ENCODE measurements at places on chromosomes 7 and 10.

- DNase-seq, result no peak
Measured at GRCh38 chr10:46329690-46330016, 42.9 kb downstream of the ANTXRL start.

DNA sequence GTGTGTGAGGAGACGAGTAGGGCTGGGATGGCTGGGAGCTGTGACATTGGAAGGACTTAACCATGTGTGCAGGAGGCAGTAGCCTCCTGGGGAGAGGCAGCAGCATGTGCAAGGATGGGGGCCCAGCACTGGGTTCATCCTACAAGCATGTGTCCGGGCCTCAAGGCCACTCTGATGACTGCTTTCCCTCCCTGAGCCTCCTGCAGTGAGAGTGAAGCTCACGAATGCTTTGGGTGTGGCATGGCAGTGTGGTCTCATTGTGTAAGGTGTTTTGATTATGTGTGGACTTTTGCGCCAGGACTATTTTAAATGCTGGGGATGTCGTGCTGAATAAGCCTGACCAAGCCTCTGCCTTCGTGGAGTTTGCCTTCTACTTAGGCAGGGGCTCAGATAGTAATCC lies 122.0 kb upstream of the INSYN2A start:
- DNase-seq, result no peak

GRCh38 chr7:4189131-4189570 lies 492.9 kb upstream of the FOXK1 start:
- DNase-seq, result no peak

DNA sequence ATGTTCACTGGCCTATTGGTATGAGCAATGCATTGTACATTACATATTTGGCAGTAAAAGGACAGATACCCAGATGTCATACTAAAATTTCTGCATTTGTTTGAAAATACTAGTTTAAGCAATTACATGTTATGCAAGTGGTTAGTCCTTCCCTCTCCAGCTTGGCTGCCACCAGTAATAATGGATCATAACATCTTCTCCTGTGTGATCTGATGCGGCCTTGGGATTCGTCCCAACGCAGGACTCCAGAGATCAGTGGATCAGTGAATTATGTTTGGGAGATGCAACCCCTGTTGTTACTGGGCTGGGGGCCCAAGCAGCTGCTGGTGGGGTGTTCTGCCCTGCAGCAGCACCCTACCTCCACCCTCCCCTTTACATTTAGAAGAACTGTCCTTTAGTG lies 11.2 kb upstream of the PDK4 start:
- DNase-seq, result no peak

DNA sequence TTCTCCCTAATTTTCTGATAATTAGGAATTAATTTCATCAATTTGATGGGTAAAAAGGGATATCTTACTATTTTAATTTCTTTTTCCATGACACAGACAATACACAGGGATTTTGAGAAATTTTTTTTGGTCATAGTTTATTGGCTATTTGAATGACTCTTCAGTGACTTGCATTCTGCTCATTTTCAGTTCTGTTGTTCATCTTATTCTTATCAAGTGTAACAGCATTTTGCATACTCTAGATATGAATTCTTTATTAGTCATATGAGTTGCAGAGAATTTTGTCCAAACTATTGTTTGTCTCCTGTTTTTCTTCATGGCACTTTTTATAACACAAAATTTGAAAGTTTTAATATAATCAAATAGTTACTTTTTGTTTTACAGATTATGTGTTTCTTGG lies 41.7 kb downstream of the MKLN1 start:
- DNase-seq, result no peak

DNA sequence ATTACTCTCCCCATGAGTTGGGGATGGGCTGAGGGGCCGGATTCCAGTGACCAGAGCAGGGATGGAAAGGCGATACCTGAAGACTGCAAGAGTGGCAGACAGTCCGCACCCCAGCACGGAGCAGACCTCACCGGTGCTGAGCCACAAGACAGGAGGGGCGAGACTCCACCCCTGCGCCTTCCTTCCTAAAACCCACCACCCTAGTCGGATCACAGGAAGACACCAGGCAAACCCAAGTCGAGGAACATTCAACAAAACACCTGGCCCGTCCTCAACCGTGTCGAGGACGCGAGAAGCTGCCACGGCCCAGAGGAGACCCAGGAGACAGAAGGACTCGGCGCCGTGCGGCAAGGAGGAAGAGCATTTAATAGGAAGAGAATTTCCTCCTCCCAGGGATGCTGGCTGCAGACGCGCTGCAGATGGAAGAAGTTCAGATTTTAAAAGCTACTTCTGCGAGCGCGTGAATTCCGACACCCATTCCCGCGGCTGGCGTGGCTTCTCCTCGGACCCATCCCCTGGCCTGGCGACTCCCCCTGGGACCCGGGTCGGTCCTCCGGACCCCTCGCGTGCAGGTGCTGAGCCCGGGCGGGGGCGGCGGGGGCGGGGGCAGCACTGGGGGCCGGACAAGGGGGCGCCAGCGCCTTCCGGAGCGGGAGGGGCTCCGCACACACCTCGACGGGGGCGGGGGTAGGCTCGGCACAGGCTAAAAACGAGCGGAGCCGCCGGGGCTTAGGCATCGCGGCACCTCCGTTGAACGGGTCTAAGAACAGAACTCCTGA lies 563 bp upstream of the UTF1 start:
- DNase-seq, result no peak

DNA sequence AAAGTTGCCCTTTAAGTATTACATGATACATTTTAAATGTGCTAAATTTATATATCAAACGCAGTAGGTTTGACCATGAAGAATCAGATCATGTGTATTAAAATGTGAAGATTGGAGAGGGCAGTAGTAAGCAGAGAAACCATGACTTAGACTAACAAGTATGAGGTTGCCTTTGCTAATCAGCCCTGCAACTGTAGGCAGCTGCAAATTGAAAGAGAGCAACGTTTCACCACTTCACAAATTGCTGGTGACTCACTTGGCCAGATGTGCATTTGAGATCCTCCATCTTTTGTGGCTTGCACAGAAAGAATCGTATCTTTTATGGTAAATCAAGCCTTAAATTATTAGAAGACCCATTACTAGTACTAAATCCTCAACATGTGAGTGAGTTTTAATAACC lies 10.1 kb upstream of the SEMA3A start:
- DNase-seq, result no peak

DNA sequence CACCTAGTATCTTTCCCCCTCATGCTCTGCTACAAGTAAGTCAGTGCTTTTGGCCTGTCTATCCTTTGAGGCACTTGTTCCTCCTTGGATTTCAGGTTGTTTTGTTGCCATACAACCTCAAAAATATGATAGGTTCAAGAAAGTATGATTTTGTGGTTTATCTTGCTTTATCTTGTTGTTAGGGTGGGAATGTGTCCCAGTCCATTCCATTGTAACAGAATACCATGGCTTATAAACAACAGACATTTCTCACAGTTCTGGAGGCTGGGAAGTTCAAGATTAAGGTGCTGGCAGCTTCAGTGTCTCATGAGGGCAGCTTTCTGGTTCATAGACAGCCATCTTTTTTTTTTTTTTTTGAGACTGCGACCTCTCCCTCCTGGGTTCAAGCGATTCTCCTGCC lies 72.1 kb downstream of the TMEM270 start:
- no peak for DNase-seq

GRCh38 chr7:2521952-2522591 lies 2.5 kb downstream of the LFNG start:
- DNase-seq, result peak; percentile 79

GRCh38 chr7:28732071-28732869 lies 225.9 kb downstream of the TRIL start:
- DNase-seq, result no peak

- DNase-seq, result peak; percentile 30
Measured at GRCh38 chr10:43292755-43293676, 26.2 kb upstream of the RASGEF1A start.

DNA sequence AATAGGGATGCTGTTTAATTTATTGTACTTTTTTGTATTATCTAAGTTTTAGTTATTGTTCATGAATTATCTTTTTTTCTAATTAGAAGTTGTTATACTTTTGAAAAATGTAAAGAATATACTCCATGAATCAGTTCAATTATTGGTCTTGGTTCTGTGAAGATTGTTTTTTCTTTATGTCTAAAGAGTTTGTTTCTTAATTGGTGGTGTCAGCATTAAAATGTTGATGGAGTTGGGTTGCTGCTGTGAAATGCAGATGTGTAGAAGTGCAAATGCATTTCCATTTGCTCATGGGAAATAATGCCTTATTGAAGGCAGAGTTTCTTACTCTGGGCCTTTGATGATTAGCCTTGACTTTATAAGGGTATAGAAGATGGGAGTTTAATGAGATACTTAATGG lies 11.9 kb downstream of the NRG3 start:
- DNase-seq, result no peak

- DNase-seq, result no peak
Measured at GRCh38 chr10:97784200-97784810, 12.5 kb upstream of the SFRP5 start.

DNA sequence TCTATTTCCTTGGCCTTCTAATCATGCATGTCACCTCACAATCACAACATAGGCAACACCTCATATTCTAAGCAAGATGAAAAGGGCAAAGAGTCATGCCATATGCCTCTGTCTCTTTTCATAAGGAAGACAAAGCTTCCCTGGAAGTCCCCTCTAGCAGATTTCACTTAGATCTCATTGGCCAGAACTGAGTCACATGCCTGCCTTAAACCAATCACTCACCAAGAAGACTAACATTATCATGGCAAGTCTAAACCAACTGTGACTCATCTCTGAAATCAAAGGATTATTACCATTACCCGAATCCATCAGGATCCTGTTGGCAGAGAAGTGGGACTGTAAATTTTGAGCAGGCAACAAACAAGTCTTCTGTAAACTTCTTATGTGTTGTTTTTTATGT lies 27.8 kb downstream of the CAV1 start:
- no peak for DNase-seq

DNA sequence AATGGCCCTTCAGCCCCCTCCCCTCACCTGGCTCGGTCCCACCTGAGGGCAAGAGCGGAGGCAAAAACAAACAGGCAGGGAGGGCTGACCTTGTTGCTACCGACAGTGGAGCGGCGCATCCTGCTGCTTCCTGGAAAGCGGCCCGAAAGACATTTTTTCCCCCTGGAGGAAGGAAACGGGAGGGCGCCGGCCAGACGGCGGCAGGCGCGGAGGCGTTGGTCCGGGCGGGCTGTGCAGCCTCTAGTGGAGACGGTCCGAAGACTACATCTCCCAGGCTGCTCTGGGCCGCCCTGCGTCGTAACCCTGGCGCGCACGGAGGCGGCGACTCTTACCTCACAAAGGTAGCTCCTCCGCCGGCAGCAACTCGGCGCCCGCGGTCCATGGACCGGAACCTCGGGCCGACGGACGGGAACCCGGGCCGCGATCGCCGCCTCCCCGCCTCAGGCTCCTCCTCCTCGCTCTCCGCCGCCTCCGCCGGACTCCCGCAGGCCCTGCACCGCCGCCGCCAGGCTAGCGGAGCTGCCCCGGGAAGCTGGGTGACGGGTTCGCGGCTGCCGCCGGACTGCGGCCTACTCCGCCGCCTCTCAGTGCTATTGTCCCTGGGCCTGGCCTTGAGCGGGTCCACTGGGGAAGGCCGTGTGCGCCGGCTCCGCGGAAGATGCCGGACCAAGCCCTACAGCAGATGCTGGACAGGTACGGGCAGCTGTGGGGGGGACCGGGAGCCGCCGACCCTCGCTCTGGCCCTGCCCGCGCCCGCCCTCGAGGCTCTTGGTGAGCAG lies at the start of the genes CPEB3 and MARCHF5:
TSS of gene CPEB3 (minus strand) at position 242 of the 779 bp plus-strand sequence. CDS start 50,728 bp downstream, outside the sequence.
TSS of gene MARCHF5 (plus strand) at position 331 of the 779 bp plus-strand sequence. CDS start at position 659, 328 bp downstream.
- DNase-seq, result peak; percentile 87

- DNase-seq, result no peak
Measured at GRCh38 chr7:45191396-45191795, 33.8 kb downstream of the RAMP3 start.

DNA sequence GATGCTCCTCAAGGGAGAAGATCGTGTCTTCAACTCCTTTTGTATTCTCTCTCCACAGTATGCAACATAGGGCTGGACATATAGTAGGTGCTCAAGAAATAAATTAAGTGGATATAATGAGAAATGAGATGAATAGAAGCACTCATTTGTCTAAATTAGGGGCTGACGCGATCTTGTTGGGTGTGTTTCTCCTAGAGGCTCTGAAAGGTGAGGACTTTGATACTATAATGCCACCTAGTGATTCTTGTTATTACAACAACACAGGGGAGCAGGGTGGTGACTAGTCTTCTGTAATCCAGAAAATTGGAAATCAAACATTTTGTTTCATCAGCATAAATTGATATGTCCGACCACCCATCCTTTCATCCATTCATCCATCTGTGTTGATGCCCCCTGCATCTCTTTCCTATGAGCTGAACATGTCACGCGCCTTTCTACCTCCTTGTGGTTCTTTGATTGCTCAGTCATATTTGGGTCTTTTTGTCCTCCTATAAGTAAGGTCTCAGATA lies 3.5 kb upstream of the CFAP58 start:
- DNase-seq, result no peak

- no peak for DNase-seq
Measured at GRCh38 chr10:123781324-123781900, 110.2 kb downstream of the CPXM2 start.

- no peak for DNase-seq
Measured at GRCh38 chr7:38565289-38565688, 65.9 kb downstream of the AMPH start.

DNA sequence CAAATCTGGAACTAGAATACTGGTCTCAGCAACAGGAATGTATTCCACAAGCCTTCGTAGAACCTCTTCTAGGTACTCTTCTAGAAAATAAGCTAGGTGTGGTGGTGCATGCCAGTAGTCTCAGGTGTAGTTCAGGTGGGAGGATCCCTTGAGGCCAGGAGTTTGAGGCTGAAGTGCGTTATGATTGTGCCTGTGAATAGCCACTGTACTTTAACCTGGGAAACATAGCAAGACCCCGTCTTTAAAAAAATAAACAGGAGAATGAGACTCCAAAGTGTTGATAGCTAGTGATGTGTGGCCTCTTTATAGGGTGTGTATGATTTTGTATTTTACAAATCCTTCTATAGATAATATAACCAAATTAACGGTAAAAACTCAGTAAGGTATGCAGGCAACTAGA lies 1.5 kb upstream of the ZNF775 start:
- DNase-seq, result no peak

DNA sequence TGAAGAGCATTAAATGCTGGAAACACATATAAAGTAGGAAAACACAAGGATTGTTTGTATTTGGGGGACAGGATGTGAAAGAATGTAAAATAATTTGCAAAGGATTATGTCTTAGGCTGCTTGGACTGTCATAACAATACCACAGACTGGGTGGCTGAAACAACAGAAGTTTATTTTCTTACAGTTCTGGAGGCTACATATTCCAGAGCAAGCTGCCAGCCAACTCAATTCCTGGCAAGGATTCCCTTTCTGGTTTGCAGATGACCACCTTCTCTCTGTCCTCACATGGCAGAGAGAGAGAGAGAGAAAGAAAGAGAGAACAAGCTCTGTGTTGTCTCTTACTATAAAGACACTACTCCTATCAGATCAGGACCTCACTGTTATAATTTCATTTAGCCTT lies 8.8 kb upstream of the LAMB4 start:
- DNase-seq, result no peak

DNA sequence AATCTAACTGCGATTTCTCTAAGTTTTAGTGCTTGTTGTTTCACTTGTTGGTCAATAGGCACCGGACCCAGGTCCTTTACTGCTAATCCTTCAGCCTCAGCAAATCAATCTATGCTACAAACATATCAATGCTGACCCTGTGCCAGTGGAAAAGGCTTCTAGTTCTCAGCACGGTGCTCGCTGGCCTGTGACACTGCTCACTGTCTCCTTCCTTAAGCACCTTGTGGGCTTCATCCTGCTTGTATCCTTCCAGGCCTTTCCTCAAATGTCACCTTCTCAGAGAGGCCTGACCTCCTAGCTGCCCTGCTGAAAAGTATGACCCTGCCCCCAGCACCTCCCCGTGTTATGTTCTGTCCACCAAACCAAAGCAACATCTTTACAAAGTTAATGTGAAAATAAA lies 201.2 kb upstream of the FRMD4A start:
- DNase-seq, result no peak
